ENCODE measurements at places on chromosomes 11 and 22. TPM values are rescaled to one million over a fixed set of nuclear protein-coding genes. Genes with fewer than 3 reads are reported as not detected.

OR52A1 gene
- not detected for total RNA-seq

OR5AL1 gene
- total RNA-seq = not detected

CSNK2A3 gene
- 0.49 TPM for total RNA-seq

BDNF gene
- total RNA-seq = not detected

C11orf16 gene
- not detected for total RNA-seq

IRAG1 gene
- total RNA-seq = not detected

DEFB131B gene
- not detected for total RNA-seq

KCNC1 gene
- total RNA-seq = not detected

MYOD1 gene
- total RNA-seq = not detected

NNMT gene
- not detected for total RNA-seq

TRIM49C gene
- not detected for total RNA-seq

OR4D5 gene
- total RNA-seq = not detected

TRPM5 gene
- 0.05 TPM for total RNA-seq

PRR33 gene
- total RNA-seq = not detected

OR52I2 gene
- not detected for total RNA-seq

CTTN gene
- 2.3 TPM for total RNA-seq

RIMBP3B gene
- not detected for total RNA-seq

TMEM41B gene
- total RNA-seq = 69.9 TPM

ROM1 gene
- 1.2 TPM for total RNA-seq

ASRGL1 gene
- total RNA-seq = 2.1 TPM

HEPHL1 gene
- total RNA-seq = not detected

ANKK1 gene
- total RNA-seq = 0.24 TPM

CDC42BPG gene
- total RNA-seq = 8.3 TPM

EP300 gene
- 108 TPM for total RNA-seq

WNT11 gene
- total RNA-seq = not detected

CLTCL1 gene
- 1.4 TPM for total RNA-seq

SULT4A1 gene
- not detected for total RNA-seq

RTN4R gene
- total RNA-seq = 2.7 TPM

SSTR3 gene
- 5.4 TPM for total RNA-seq

OR52A5 gene
- total RNA-seq = not detected

PLEKHB1 gene
- 67.7 TPM for total RNA-seq

FADS3 gene
- total RNA-seq = 8.6 TPM

MYEOV gene
- 0.32 TPM for total RNA-seq

ADAMTS8 gene
- not detected for total RNA-seq

MMP12 gene
- not detected for total RNA-seq

RFPL2 gene
- 1.1 TPM for total RNA-seq

MRGPRX4 gene
- total RNA-seq = not detected

MPST gene
- total RNA-seq = 18.4 TPM

LRRC74B gene
- total RNA-seq = not detected

OR4A16 gene
- total RNA-seq = not detected

SCN2B gene
- not detected for total RNA-seq

PATE4 gene
- total RNA-seq = not detected

LUZP2 gene
- total RNA-seq = not detected

PKNOX2 gene
- not detected for total RNA-seq

MFRP gene
- not detected for total RNA-seq

Measured in naive thymus-derived CD4-positive, alpha-beta T cell (primary cell).